ENCODE measurements at places on chromosomes 16 and 17.

DNA sequence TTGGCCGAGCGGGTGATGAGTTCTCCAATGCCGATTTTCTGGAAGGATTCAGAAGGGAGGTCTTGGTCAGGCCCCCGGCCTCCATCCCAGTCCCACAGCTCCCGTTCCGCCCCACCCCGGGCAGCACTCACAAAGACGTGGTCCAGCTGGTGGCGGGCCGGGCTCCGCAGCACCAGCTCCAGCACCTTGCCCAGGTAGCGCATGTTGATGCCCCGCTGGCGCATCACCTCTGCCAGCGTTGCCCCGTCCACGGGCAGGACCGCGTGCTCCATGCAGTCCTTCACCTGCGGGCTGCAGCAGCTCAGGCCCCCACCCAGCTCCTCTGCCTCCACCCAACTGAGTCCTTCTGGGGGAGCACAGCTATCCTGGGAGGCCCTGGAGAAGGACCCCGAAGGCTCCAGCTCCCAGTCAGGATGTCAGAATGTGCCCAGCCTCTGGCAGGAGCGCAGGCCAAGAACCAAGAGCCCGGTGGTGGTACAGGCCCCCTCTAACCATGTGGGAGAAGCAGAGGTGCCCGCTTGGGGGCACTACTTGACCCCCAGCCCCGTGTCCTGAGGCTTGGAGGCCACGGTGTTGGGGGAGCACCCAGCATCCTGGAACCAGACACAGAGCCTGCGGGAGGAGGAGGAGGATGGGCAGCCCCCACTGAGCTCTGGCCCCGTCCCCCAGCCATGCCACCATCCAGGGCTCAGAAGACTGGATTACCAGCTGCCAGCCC lies 16.2 kb downstream of the CLUH start:
- DNase-seq, result no peak

DNA sequence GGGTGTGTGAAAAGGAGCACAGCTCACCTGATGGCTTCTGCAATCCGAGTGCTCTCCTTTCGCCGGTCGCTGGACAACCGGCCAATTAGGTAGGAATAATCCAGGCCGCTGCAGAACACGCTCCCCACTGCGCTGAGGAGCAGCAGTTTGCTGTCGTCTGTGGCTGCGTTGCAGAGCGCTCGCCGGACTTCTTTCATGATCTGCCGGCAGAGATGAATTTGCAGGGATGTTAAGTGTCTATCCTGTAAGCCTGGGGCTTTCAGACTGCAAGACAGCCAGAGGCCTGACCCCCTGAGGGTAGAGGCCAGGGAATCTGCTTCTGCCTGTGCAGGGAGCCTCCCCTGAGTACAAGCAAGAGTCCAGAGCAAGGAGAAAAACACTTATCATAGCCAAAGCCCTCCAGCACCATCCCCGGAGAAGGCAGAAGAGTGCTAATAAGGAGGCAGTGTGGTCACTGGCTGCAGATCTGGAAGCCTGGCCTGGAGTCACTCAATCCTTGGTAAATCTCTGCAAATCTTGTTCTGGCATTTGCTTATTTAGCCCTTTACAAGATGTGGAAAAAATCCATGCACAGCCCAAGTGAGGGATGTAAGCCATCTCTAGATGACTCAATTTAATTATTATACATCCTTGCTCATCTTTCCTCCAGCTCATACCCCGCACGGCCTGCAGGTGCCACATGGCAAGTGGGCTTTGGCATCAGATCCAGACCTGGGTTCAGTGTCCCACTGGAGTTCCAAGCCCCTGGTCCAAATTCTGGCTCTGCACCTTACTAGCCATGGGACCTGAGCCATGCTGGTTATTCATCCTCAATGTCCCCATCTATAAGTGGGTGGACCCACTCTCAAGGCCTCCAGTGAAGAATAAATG lies 80.2 kb downstream of the DYNLRB2 start:
- DNase-seq, result no peak

GRCh38 chr17:57078274-57078673 lies 6.8 kb upstream of the AKAP1 start:
- no peak for DNase-seq

DNA sequence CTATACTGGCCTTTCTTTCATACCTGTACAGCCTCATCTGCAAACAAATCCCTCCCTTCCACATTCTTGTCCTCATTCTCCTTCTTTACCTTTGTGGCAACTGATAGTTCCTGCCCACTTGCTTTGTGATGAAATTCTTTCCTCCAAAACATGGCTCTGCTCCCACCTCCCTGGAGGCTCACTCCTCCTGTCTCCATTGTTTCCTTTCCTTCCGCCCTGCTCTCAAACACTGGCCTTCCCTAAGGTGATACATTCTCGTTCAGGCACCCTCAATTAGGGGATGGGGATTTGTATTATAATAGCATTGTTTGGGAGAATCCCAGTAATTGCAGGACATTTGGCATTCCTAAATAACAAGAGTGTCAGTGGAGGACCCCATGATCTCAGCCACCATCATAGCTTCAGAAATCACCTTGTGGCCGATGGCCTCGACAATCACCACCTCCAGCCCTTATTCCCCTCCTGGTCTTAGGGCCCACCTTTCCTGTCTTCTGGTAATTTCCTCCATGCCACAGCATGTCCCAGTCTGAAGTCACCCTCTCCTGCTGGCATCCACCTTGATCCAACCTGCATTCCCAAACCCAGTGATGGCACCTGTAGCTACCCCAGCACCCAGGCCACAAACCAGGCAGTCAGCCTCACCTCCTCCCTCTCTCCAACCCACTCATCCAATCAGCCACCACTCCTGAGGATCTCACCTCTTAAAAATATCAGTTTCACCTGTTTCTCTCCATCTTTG lies 7.9 kb downstream of the UNC119 start:
- no peak for DNase-seq

DNA sequence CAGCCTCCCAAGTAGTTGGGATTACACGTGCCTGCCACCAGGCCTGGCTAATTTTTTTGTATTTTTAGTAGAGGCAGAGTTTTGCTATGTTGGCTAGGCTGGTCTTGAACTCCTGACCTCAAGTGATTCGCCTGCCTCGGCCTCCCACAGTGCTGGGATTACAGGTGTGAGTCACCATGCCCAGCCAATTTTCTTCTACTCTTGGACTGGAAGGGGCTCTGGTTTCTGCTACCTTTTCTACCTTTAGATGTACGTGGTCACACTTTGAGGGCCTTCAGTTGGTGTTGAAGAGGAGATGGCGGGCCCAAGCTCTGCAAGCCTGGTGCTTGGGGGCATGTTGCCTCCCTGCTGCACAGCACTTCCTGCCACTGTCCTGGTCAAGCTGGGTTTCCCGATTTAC lies 173.6 kb downstream of the PRKCA start:
- no peak for DNase-seq

- DNase-seq, result no peak
Measured at GRCh38 chr16:4874666-4875065, 27.4 kb downstream of the UBN1 start.

DNA sequence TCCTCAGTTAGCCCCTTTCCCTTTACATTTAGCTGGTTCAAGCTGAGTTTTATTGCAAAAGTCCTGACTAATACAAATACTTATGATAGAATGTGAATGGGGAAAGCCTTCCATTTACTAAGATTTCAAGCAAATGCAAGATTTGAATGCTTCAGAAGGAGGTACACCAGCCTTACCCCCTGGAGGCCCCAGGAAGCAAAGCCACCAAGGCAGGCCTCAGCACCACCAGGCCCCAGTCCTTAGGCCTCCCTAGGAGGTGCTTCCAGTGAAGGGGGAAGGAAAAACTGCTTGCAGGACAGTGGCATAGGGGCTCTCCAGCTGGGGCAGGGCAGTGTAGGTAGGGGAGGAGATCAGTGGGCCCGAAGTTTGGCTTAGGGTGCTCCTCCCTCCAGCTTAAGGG lies 7.3 kb upstream of the PRPSAP2 start:
- DNase-seq, result no peak

DNA sequence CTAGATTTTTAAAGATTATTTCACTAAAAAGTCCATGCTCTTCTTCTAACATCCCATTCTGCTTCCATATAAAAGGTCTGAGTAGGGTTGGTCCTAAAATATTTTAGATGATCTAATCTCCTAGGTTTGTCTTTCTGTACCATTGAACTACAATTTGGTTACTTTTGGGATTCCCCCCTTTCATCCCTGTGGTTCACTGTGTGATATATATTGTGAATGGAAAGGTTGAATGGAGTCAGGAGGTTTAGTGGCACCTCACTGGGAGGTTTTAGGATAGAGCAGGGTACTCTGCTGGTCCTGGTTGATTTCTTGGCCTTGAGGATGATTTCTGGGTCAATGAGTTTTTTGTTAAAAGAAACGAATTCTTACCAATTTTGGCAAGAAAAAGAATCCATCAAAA lies 29.5 kb downstream of the MAP2K6 start:
- DNase-seq, result no peak

GRCh38 chr16:57146735-57147134 lies 39.1 kb downstream of the PSME3IP1 start:
- DNase-seq, result no peak

DNA sequence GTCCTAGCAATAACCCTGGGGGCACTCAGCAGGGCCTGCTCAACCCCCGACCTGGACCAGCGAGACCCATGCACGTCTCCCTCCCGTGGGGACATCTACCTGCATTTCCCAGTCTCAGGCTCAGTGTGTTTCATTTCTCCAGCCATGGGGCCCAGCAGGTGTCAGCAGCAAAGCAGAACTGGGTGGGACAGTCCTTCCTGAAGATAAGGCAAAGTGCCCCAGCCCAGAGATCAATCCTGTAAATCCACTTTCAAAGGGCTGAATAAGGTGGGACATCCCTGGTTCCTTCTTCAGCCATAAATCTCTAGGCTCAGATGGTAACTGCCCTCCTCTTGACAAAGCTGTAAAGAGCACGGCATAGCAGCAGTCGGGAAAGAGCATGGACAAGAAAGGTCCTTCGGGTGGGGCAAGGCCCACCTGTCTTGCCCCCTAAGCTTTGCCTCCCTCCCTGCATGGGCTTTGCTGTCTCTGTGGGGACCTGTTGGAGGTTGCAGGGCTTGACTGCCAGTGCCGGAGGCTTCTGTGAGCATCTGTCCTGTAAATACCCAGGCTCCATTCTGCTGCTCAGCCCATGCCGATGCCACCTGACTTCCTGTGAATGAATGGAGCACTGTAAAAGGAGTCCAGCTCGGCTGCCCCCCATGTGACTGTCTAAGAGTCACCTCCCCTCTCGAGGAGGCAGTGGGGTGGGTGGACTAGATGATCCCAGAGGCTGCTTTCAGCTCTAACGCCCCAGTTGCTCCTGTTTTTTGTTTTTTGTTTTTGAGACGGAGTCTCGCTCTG lies 84.8 kb upstream of the TBC1D3K start:
- DNase-seq, result no peak
